GM03348 (cell line): ENCODE measurements at places on chromosomes 2 and 18.

DNA sequence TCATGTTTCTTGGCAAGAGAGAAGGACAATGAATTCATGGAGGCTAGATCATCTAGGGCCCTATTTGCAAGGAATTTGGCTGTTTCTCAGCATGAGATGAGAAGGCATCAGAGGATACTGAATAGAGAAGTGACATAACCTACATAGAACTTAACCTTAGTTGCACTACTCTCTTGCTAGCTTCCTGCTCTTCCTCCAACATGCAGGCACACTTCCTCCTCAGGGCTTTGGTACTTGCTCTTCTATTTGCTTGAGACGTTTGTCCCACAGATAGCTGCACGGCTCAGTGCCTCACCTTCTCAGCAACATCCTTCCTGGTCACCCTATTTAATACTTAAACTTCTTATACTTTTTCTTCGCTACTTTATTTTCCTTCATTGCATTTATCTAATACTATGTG lies 20.0 kb upstream of the LANCL1 start:
- DNase-seq = no peak

DNA sequence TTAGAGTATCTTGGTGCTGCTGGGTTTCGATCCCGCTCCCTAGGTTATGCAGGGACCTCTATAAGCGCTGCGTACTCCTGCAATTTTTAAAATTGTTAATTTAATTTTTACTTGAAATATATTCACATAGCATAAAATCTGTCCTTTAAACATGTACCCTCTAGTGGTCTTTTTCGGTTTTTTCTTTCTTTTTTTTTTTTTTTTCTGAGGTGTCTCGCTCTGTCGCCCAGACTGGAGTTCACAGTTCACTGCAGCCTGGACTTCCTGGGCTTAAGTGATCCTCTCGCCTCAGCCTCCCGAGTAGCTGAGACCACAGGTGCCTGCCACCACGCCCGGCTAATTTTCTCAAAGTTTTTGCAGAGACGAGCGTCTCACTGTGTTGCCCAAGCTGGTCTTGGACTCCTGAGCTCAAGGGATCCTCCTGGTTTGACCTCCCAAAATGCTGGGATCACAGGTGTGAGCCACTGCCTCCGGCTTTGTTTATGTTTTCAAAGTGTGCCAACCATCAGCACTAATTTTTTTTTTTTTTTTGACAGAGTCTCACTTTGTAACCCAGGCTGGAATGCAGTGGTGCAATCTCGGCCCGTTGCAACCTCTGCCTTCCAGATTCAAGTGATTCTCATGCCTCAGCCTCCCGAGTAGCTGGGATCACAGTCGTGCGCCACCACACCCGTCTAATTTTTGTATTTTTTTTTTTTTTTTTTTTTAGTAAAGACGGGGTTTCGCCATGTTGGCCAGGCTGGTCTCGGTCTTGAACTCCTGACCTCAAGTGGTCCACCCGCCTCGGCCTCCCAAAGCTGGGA lies 585 bp upstream of the MOB1A start:
- DNase-seq = no peak

GRCh38 chr2:149562324-149562723 lies 25.3 kb downstream of the MMADHC start:
- no peak for DNase-seq

DNA sequence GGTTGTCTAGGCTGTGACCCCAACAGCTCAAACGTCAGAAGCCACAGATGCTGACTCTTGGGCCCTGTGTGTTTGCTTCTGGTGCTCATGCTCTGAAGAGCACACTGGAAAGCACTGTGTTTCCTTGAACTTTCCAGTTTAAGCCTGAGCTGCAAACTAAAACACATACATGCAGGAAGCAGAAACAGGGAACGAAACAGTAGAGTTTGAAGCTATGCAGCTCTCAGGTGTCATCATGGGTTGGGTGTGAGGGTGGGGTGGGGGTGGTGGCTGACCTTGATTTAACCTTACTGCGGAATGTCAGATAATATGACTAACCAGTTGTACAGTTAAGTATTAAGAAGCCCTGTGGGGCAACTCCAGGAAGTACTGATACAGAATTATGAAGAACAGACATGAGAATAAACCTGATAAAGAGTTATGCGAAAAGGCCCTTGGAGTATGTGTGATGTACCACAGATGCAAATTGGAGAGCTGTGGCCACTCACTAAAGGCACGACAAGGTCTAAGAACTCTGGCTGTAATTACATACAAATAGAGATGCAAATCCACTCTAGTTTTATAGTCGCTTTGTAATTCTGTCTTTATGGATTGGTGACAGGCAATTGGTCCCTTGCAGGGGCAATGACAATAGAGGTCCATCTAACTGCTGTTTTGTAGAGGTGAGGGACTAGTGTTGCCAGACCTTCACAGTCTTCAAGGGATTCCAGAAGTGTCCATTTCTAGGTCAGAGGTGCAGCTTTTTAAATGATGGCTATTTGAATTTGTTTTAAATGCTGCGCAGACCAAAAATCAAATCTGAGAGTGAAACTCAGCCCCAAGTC lies 273.1 kb downstream of the NAPG start:
- peak; percentile 6 for DNase-seq

DNA sequence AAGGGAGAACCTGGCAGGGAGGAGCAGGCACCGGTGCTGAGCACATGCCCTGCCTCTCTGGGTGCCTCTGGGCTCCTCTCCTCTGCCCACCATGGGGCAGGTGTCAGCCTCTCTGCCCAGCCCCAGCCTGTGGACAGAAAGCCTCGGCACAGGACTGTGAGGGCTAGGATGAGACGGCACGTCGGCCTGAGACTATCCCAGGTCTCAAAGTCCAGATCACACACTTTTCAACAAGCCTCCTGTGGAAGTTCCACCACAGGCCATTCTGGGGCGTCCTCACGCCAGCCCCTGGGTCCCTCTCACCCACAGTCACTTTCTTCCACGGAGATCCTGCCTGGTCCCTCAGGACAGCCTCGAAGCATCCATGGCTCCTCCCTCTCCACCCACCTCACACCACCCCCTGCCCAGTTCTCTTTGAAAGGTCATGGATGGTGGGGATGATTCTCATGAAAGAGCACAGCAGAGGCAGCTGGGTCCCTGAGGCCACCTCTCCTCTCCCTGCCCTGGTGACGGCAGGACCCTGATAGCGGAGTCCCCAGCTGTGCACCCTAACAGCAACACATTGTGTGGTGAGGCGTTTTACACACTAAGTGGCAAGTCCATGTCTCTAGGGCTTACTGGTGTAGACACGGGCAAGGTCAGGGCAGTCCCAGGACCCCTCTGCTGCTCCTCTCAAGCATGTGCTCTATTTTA lies 569.4 kb upstream of the SALL3 start:
- DNase-seq = no peak

DNA sequence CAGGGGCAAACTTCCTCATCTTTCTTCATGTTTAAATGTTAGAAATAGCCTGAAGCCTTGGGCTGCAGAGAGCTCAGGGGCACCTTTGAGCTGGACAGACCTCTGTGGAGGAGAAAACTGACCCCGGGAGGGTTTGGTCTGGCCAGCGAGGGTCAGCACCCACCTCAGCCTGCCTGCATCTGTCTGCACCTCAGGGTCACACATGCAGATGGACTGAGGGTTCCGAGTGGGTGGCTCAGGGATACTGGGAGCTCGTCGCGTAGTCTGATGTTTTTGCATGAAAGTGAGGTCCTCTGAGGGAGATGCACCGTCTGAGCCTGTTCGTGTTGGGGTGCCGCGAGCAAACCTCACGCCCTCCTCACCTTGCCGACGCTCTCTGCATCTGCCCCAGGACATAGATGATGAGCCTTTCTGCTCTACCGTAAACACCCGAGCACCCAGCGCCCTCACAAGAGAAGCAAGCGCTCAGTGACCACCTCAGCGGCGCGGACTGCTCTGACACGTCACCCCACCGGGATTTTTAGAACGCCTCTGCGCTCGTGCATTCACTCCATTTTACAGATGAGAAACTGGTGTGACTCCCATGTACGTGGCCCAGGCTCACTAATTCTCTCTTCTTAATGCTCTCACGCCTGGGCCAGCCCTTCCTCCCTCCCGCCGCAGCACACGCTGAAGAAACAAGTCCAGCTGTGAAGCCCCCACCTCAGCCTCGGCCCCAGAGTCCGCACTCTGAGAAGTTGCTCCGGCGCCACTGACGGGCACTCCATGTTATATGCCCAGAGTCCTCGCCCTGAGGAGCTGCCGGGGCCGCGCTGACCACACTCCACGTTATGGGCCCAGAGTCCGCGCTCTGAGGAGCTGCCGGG lies 9.5 kb downstream of the KCNG2 start:
- DNase-seq = no peak

GRCh38 chr2:45585267-45585861 lies 25.7 kb downstream of the SRBD1 start:
- DNase-seq = peak; percentile 48

DNA sequence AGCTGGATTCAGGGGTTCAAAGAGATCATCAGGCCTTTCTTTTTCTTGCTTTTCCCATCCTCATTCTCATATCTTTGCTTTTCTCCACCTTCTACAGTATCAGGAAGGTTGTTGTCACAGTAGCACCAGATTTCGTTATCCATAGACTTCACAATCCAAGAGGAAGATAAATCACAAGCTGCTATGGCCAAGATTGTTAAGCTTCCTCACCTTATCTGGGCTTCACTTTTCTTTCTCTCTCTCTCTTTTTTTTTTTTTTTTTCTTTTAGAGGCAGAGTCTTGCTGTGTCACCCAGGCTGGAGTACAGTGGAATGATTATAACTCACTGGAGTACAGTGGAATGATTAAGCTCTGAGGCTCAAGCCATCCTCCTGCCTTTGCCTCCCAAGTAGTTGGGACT lies 93.5 kb downstream of the TTC27 start:
- no peak for DNase-seq

- no peak for DNase-seq
Observed at GRCh38 chr18:7072593-7072992, 45.0 kb downstream of the LAMA1 start.

- DNase-seq = no peak
Observed at GRCh38 chr2:80548469-80548868, 243.9 kb upstream of the LRRTM1 start.

- DNase-seq = peak; percentile 84
Observed at GRCh38 chr2:217995731-217996231, 7.0 kb downstream of the TNS1 start.

DNA sequence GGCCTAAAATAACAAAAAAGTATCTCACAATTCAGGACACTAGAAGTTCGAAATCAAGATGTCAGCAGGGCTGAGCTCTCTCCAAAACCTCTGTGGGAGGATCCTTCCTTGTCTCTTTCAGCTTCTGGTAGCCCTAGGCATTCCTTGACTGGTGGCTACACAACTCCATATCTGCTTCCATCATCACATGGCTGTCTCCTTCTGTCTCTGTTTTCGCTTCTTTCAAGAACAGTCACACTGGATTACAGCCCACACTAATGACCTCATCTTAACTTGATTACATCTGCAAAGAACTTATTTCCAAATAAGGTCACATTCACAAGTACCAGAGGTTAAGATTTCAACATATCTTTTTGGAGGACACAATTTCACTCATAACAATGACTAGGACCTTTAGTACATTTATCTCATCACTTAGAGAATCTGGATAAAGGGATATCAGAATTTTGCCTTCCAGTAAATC lies 275.2 kb downstream of the IRS1 start:
- peak; percentile 10 for DNase-seq

DNA sequence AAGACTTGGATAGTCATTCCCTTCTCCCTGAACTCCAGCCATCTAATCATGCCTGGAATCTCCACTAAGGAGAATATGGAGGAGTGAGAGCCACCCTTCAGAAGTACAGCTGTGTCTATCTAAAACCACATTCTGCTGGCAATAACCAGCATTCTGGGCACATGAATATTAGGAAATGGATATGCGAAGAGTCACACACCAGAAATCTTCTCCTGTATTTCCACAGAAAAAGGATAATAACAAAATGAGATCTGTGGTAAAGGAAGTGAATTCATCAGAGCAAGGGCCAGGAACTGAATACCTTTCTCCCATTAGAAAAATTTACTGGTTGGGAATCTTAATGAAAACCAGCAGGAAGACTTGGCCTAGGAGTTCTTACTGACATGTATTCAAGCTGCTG lies 218.8 kb downstream of the SCG2 start:
- DNase-seq = peak; percentile 67

GRCh38 chr2:48651158-48651790 lies 33.6 kb downstream of the GTF2A1L start:
- DNase-seq = peak; percentile 60

- DNase-seq = no peak
Observed at GRCh38 chr2:219526320-219527075, 12.2 kb downstream of the ASIC4 start.

GRCh38 chr2:169759987-169760386 lies 26.4 kb downstream of the KLHL23 start:
- no peak for DNase-seq

GRCh38 chr2:132479155-132479554 lies 62.5 kb downstream of the GPR39 start:
- DNase-seq = no peak
